ENCODE measurements at places on chromosomes 7 and 10.

- DNase-seq: no peak
Observed at GRCh38 chr7:66634816-66635215, 6.1 kb downstream of the KCTD7 start.

DNA sequence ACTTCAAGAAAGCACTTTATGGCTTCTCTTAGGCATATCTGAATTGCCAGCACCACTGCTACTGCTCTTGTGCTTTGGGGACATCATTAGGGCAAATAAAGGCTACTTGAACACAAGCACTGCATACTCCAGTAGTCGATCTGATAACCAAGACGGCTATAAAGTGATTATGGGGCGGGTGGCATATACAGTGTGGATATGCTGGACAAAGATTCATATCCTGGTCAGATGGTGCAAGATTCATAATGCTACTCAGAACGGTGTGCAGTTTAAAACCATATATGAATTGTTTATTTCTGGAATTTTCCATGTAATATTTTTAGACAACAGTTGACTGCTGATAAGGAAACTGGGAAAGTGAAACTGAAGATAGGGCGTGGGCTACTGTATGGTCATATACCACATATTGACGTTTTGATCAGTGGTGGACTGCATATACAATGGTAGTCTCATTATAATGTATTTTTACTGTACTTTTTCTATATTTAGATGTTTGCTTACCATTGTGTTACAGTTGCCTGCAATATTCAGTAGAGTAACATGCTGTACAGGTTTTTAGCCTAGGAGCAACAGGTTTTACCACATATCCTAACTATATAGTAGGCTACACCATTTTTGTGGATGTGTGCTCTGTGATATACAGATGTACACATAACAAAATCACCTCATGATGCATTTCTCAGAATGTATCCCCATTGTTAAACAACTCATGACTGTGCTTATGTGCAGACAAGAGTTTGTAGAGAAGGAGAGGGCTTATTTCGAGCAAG lies 15.2 kb downstream of the ANLN start:
- no peak for DNase-seq

GRCh38 chr7:31763548-31763947 lies 76.5 kb downstream of the PPP1R17 start:
- no peak for DNase-seq

GRCh38 chr7:29798422-29798821 lies 7.9 kb upstream of the WIPF3 start:
- no peak for DNase-seq

DNA sequence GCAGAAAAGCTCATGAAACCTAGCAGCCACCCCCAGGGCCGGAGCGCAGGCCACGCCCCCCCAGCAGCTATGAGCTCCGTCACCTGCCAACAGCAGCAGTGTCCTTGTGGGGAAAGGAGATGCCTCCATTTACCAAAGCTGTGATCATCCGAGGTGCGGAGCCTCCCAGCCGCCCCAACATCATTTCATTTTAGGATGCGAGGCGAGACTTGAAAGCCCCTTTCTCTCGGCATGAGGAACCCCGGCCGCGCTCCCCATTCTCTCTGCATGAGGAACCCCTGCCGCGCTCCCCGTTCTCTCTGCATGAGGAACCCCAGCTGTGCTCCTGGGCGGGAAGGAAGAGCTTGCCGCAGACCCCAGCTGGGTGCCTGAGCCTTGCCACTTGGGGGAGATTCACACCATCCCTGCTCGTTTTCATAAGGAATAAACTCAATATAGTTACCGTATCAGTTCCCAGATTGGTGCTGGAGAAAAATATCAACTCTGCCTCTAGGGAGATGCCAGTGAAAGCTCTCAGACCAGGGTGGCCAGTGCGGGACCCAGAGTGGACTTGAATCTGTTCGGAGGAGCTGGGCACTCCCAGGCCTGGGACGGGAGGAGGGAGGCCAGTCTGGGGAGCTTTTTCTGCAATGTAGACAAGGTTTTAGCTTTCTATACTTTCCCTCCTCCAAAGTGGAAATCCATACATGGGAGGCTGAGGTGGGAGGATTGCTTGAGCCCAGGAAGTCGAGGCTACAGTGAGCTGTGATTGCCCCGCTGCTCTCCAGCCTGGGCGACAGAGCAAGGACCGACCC lies 35.0 kb downstream of the JAKMIP3 start:
- DNase-seq: no peak

GRCh38 chr10:106740-107139 lies 28.5 kb upstream of the ZMYND11 start:
- DNase-seq: no peak

DNA sequence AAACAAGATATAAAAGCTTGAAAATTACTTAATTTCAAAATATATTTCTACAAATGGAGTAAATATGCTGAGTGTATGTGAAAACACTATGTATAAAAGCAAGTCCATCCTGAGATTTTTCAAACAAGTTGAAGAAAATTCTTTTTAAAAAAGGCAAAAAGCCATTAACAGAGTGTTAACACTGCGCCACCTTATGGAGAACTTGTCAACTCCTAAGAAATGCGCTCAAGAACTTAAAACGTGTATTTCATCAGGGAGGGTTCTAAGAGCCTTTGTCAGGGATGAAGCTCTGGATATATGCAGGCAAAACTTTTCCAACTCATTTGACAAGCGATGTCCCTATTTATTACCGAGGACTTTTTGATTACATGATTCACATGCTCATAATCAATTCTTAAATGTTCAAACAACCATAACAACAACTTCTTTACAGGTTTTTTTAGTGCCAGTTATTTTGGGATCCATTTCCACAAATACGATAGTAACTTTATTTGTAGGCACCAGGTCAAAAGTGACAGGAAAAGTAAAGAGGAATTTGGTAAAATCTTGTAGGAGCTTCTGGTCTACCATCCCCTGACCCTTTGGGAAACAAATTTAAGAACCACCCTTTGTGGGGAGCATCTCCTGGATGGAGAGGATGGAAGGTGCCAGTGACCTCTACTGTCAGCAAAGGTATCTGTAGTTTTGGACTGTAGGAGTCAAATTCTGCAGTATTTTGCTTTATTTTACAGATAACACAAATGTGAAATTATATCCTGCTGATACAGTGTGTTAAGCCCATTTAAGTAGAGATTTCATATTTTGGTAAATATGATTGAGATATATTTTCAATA lies 23.2 kb downstream of the CALCR start:
- no peak for DNase-seq

DNA sequence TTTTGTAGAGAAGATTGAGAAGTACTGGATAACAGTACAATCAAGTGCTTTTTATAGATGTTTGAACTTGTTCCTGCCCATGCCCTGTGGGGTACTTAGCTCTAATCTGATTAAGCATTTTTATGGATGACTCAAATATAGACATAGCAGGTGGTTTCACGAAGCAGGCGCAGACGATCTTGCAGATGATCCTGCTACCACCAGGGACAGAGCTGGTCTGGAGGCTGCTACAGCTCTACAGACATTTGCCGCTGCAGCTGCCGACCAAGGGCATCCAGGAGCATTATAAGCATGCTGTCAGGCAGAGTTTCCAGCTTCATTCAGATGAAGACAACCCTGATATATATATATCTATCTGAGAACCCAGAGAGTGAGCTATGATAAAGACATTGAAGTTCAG lies 650.4 kb downstream of the NXPH1 start:
- no peak for DNase-seq

- DNase-seq: no peak
Observed at GRCh38 chr10:100656454-100656853, 88.9 kb upstream of the PAX2 start.

DNA sequence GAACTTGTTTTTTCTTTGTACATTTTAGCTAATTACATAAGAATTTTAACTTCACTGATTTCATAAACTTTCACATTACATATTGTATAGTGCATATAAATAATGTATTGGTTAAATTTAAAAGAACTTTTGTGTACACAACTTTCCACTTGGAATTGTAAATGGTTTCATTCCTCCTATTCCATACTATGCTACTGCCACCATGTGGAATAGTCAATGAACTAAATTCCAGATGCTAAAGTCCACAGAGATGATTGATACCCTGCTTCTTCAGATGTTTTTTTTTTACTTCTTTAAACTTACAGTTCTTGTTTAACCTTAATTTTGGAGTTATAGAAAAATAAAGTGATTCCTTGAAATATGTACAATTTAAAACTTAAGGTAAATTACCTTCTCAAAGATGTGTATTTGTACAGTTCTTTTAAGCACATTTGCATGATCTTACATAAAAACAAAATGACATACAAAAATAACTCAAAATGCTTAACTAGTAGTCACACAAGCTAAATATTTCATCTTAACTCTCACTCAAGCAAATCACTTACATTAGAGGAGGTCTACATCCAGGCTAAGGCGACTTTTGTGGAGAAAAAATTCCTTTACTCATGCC lies 247.6 kb upstream of the HGF start:
- DNase-seq: no peak

GRCh38 chr7:79719216-79719615 lies 265.7 kb upstream of the MAGI2 start:
- DNase-seq: no peak

- no peak for DNase-seq
Observed at GRCh38 chr7:79523436-79523835, 70.0 kb upstream of the MAGI2 start.

GRCh38 chr7:112007185-112007584 lies 199.0 kb downstream of the DOCK4 start:
- no peak for DNase-seq

GRCh38 chr10:50367732-50368131 lies 116.4 kb upstream of the ASAH2 start:
- no peak for DNase-seq

GRCh38 chr10:112637901-112638300 lies 190.9 kb downstream of the VTI1A start:
- DNase-seq: no peak

DNA sequence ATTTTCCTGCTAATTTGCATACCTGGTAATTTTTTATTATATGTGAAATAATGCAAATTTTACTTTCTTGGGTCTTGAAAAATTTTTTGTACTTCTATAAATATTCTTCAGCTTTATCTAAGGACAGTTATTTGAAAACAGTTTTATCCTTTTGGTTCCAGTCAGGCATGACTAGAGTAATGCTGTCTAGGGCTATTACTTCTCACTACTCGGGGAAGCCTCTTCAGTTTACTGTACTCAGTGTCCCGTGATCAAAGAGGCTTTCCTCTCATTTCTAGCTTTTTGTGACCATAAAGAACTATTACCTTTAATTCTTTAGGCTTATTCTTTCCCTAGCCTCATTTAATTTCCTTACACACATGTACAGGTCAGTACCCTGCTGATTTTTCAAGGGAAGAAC lies 153.8 kb upstream of the HDAC9 start:
- DNase-seq: no peak

DNA sequence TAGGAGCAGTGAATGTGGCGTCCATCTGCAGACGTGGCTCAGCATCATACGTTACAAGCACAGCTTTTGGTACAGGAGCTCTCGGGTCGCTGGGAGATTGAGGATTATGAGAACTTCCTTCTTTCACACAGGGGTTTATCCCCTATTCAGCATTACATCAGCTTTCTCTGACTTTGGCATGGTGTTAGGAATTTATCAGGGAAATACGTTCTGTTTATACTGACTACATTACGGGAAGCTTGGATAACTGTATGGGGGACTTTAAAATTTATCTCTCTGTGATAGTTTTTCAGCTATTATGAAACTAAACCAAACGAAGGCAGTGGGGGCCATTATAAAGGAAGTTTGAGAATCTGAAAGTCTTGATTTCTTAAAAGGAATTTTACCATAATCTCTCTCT lies 110.1 kb upstream of the INSYN2A start:
- DNase-seq: no peak

DNA sequence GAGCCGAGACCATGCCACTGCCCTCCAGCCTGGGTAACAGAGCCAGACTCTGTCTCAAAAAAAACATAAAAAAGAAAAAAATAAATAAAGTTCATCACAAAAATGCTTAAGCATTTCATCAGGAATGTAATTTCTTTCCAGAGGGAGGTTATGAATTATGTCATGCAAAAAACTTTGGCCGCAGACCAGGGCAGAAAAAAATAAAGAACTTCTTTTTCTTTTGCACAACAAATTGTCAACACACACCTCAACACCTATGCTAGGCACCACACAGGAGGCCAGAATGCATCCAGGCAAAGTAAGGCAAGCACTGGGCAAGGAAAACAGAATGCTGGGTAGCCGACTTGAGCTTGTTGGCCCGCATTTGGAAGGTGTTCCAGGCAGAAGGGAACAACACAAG lies 3.9 kb downstream of the C10orf62 start:
- no peak for DNase-seq

- DNase-seq: no peak
Observed at GRCh38 chr7:101826081-101826835, 8.8 kb downstream of the CUX1 start.

- DNase-seq: no peak
Observed at GRCh38 chr10:122464586-122464985, 3.2 kb downstream of the HTRA1 start.

DNA sequence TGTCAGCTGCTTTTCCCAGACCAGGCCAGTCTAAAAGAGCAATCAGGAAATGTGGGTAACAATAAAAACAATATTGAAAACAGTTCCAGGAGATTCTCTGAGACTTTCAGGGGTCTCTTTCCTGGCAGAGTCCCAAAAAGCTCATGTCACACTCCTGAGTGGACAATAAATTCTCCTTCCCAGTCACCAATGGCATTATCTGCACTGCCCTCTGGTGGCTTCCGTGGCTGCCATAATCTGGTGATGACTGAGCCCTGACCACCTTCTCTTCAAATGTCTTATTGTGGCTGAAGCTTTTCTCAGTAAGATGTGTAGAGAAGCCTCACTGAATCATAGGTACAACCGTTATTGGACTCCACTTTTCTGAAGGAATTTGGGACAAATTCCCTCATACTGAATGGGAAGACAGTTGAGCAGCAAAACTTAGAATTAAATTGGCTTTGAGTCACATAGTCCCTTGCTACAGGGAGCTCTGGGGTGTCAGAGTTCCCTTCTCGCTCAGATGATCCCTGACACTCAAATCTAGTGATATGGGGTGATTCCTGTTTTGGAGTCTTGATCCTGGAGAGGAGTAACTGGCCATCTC lies 24.4 kb upstream of the ASAH2 start:
- peak; percentile 11 for DNase-seq

- DNase-seq: no peak
Observed at GRCh38 chr10:119620241-119621077, 23.7 kb upstream of the TIAL1 start.

DNA sequence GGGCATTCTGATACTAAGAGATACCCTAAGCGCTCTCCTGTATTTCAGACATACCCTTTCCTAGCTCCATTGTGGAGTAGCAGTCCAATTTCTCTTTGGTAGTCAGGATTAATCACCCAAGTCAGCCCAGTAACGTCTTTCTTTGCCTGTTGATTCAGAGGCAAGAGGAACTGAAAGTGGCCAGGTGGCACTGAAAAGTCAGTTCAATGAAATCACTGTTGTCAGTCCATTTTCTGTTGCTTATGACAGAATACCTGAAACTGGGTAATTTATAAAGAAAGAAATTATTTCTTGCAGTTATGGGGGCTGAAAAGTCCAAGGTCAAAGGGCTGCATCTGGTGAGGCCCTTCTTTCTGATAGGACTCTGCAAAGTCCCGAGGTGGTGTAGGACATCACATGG lies 40.2 kb downstream of the ANKRD61 start:
- DNase-seq: no peak

All from GM12891 (cell line).